Activated CD8-positive, alpha-beta memory T cell treated with anti-CD3 and anti-CD28 coated beads, Interleukin-2, amount 50 U/mL, for 48 hours (primary cell): ENCODE measurements at places on chromosomes 13 and 19.

GRCh38 chr19:2315818-2316353 is 7.9 kb upstream of the LINGO3 start:
- DNase-seq: no peak

DNA sequence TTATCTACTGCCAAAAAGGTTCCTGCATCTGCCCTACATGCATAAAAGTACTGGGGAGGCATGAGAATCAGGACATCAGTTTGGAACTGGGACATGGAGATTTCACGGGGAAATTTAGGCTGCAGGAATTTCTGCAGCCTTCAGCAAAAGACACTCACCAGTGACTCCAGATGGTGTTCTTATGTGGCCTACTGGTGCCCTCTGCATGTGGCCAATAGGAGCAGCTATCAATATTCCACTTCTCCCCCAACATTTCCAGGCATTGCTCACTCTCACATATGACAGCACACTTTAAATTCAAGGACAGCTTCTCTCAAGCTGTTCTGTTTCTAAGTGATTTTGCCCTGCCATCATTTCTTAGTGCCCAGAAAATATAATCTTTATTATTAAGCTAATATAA is 570.5 kb upstream of the ARGLU1 start:
- no peak for DNase-seq

- DNase-seq: no peak
Measured at GRCh38 chr19:34366738-34367623, 2.0 kb downstream of the GPI start.

DNA sequence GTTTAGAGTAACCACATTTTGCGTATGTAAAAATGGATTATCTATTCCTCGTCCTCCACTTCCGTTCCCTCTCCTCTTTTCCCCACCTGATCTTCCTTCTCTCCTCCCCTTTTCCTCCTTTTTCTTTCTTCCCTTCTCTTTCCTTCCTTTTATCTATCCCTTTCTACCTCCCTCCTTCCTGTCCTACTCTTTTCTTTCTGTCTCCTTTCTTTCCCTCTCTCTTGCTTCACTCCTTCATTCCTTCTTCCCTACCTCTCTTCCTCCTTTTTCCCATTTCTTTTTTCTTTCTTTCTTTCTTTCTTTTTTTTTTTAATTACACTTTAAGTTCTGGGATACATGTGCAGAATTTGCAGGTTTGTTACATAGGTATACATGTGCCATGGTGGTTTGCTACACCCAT is 688.4 kb upstream of the GPC6 start:
- no peak for DNase-seq

- DNase-seq: no peak
Measured at GRCh38 chr13:56697011-56697410, 443.7 kb upstream of the PRR20A start.

- DNase-seq: no peak
Measured at GRCh38 chr13:59658738-59659330, 504.9 kb downstream of the DIAPH3 start.

DNA sequence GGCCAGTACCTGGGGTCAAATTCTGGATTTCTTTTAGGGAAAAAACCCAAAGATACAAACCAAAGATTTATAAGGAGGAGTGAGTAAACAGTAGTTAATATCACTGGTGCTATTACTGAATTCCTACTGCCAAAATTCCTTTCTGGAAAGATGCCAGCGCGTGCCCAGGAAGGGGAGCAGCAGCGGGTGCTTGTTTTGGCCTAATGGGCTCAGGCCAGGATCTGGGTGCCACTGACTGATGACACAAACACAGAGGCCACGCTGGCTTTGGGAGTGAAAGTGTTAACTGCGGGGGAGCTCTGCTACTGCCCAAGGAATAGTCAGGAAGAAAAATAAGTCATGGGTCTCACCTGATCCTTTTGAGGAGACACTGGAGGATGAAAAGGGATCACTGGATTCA is 61.2 kb downstream of the KLF2 start:
- no peak for DNase-seq

- DNase-seq: no peak
Measured at GRCh38 chr13:33973194-33973593, 155.2 kb downstream of the RFC3 start.

DNA sequence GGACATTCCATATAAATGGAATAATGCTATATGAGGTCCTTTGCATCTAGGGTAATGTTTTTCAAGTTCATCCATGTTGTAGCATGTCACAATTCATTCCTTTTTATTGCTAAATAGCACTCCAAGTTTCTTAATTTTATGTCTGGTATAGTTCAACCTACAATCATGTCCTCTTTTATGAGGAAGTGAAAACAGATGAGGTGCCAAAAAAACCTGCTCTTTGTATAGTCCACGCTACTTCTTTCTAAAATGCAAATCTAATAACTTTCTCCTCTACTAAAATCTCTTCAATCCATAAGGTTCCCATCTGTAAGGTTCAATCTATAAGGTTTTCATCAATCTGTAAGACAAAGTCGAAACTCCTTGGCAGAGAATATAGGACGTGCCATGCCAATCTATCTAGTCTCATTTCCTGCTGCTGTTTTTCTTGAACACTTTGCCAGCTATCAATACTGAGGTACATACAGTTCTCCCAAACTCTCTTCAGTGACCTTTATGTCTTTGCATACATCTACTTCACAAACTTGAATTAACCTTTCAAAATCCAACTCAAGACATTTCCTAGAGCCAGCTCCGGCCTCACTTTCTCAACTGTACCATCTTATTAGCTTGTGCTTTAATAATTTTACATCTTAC is 33.7 kb downstream of the INTS6 start:
- DNase-seq: no peak

DNA sequence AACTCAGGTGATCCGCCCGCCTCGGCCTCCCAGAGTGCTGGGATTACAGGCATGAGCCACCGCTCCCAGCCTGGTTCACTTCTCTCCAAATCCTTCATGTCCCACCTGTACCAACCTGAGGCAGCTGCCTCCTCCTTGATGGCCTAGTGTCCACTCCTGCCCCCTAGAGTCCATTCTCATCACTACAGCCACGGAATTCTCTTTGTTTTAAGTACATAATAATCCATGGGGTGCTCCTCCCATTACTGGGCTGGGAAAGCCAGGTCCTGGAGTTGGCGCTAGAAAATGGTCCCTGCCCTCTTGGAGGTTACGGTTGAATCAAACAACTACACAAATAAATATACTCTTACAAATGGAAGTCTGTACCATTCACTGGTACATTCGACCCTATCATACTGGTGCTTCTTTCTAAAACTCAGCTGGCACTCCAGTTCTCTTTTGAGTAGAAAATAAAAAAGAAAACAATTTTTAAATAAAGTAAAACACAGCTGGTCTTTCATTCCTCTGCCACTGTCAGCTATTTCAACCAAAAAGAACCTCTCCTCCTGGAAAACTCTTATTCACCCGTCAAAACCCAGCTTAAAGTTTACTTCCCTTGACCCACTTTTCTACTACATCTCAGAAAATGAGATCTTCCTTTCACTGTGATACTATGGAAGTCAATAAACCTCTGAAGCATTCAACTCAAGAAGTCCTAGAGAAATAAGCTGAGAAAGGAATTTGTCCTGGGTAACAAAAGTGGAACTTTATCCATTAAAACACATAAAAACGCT is 22.4 kb upstream of the ARHGEF18 start:
- DNase-seq: no peak

- peak; percentile 76 for DNase-seq
Measured at GRCh38 chr19:55406826-55407549, 600 bp downstream of the UBE2S start.

DNA sequence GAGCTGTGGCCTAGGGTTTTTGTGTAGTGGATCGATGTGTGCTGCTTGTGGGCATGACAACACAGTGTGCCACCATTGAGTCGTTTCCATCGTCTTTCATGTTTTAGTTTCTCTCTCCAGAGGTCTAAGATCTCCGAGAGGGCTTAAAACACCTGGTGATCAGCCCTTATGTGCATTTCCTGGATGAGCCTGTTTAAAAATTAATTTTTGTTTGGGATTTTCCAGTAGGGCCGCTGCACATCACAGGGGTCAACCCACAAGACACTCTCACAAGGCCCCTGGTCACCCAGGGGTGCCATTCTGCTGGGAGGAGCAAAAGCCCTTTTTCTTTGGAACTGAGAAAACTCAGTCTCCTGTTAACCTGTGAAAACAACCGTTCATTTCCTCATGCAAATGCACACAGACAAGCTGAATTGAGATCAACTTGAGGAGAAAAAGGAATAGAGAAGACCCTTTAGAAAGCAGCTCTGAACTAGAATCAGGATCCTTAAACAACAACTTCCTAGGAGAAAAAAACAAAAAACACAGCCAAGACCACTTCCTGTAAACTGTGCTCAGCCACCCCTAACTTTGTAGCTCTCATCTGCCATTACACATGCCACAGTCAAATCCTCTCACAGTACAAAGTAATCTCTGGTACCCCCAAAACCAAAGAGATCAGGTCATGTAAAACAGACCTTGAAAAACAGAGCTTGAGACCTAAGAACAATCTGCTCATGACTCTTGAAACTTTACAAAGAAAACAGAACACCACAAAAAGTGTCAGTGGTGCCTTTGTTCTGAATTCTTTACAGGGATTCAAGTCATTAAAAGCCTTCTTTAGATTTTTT is 8.3 kb upstream of the MTRF1 start:
- no peak for DNase-seq

- DNase-seq: no peak
Measured at GRCh38 chr19:55319785-55320184, 5.4 kb downstream of the TMEM150B start.

GRCh38 chr19:40586611-40587010 is 9.9 kb downstream of the SHKBP1 start:
- DNase-seq: no peak

GRCh38 chr13:111423168-111423785 is 102.8 kb downstream of the TEX29 start:
- no peak for DNase-seq

DNA sequence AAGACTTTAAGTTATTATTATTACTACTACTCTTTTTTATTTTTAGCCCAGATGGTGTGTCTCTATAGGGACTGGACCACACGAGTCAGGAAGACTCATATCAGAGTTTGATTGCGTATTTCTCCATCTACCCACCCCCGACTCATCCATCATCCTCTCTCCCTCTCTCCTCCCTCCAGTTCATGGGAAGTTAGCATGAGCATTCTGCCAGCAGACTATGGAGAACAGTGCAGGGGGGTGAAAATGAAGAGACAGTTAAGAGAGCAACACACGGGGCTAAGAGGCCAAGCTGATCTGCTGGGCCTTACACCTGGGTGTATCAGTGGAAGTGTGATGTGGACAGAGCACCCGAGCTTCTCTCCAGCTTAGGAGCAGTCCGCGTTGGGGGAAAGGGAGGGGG is 95.0 kb downstream of the UQCRFS1 start:
- no peak for DNase-seq

DNA sequence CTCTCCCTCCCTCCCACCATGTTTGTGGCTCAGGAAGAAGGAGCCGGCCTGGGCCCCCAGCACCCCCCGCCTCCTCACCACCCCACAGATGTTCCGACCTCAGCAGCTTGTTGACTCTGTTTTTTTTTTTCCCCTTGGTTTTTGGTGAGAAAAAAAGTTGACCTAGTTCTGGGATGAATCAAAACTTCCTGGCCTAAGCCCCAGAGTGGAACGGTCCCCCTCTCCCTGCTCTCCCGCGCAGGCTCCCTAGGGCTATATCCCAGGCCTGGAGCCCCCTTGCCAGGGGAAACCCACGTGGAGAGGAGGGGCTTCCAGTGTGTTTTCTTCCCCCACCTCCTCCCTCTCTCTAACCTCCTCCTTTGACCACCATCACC is 4.0 kb downstream of the COL5A3 start:
- no peak for DNase-seq
